ENCODE measurements at places on chromosomes 4 and X.
A peak's percentile ranks its signal among the peaks of the same experiment; 100 is the strongest.

GRCh38 chr4:69060651-69061308 is 35.5 kb upstream of the UGT2B7 start:
- DNase-seq: no peak

GRCh38 chrX:1354036-1355019 is 17.7 kb downstream of the IL3RA start:
- DNase-seq: no peak

GRCh38 chr4:155946486-155946885 is 7.2 kb downstream of the CTSO start:
- no peak for DNase-seq

DNA sequence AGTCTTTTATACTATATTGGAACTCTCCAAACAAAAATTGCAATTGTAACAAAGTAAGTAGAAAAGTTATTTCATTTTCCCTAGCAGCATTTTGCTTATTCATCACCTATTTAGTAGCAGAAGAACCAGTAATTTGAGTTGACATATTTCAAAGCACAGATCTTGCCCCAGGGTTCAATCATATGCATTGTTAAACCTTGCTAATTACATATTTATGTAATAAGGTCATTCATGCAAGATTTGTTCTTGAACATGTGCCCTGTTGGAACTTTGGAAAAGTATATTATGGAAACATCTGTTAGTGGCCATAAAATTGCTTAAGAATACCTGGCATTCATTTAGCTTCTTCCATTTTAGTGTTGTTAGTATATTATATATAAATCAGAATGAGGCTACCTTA is 191.7 kb downstream of the TLL1 start:
- DNase-seq: no peak

- no peak for DNase-seq
Observed at GRCh38 chrX:19805046-19805690, 82.2 kb downstream of the SH3KBP1 start.

- no peak for DNase-seq
Observed at GRCh38 chrX:85836868-85837267, 210.5 kb downstream of the CHM start.

- DNase-seq: no peak
Observed at GRCh38 chrX:68631336-68631735, 16.1 kb upstream of the STARD8 start.

DNA sequence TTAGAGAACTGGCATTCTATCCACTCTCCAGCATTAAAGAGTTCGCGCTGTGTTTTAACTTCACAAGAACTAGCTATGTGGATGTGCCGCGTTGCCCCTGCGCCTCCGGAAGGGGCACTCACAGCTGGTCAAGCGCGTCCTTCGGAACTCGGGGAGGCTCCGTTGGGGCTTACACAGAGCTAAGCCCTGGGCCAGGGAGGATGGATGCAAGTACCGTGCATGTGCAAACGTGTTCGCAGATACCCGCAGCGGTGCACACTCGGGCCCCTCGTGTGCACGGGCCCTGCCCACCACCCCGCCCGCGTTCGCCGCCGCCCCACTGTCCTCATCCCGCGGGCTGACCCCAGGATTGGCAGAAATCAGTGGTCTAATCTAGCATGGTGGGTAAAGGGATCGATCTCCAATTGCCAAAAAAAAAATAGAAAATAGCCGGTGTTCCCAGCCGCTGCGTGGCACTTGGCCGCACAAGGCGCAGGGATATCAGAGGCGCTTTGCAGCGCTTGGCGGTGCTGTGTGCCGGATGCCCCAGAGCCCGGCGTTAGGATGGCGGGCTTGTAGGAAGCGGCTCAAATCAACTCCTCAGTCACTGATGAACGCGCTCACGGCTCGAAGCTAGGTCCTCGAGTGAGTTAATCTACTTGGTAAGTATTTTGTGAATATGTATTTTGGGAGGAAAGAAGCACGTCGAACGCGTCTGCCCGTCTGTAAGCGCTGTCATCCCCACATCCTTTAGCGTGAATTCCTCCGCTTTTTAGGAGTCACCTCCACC is 989 bp upstream of the PCDH10 start:
- DNase-seq: peak; percentile 71

GRCh38 chrX:131729295-131729694 is 185.4 kb downstream of the OR13H1 start:
- no peak for DNase-seq

GRCh38 chrX:24113181-24113580 is 36.3 kb upstream of the ZFX start:
- DNase-seq: no peak

GRCh38 chr4:108247387-108248049 is 78.8 kb upstream of the LEF1 start:
- no peak for DNase-seq

DNA sequence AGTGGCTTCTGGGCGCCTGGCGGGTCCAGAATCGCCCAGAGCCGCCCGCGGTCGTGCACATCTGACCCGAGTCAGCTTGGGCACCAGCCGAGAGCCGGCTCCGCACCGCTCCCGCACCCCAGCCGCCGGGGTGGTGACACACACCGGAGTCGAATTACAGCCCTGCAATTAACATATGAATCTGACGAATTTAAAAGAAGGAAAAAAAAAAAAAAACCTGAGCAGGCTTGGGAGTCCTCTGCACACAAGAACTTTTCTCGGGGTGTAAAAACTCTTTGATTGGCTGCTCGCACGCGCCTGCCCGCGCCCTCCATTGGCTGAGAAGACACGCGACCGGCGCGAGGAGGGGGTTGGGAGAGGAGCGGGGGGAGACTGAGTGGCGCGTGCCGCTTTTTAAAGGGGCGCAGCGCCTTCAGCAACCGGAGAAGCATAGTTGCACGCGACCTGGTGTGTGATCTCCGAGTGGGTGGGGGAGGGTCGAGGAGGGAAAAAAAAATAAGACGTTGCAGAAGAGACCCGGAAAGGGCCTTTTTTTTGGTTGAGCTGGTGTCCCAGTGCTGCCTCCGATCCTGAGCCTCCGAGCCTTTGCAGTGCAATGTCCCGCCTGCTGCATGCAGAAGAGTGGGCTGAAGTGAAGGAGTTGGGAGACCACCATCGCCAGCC is at the start of gene ATOH1:
ATOH1 (plus strand) TSS at position 422 of the 663 bp plus-strand sequence; CDS start at position 596, 174 bp downstream.
- DNase-seq: peak; percentile 72

DNA sequence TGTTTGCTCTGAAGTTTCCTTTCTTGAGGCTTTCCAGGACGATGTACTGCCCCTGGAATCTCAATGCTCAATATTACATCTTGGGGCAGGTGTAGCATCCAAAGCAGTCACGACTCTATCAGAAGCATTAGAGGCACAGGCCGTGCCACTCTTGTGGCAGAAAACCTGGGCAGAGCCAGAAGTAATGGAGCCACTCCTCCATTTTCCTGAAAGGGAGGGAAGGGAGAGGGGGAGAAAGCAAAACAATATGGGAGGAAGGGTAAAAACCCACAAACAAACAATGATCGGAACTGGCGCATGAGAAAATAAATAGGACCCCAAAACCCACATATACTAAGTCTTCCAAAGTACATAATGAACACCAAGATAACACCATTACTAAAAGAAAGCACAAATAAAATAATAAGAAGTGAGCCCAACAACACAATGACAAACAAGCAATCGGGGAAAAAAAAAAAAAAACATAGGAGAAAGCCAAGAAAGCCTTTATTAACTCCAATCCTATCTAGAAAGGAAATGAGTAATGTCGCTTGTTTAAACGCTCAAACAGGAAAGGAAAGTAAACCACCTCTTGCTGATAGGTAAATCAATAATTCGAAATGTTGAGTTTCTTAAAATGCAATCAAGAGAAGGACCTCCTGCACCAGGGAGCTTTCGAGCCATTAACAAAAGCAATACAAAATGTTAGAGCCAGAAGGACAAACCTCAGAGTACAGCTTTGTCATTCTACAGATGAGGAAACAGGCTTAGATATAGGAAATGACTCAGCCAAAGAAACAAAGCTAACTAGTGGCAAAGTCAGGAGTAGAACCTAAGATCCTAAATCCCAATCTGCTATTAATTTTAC is 117.4 kb downstream of the ATRX start:
- DNase-seq: no peak

GRCh38 chr4:20176881-20177280 is 74.8 kb upstream of the SLIT2 start:
- DNase-seq: no peak

- DNase-seq: no peak
Observed at GRCh38 chr4:145819853-145820181, 118.8 kb downstream of the ZNF827 start.

DNA sequence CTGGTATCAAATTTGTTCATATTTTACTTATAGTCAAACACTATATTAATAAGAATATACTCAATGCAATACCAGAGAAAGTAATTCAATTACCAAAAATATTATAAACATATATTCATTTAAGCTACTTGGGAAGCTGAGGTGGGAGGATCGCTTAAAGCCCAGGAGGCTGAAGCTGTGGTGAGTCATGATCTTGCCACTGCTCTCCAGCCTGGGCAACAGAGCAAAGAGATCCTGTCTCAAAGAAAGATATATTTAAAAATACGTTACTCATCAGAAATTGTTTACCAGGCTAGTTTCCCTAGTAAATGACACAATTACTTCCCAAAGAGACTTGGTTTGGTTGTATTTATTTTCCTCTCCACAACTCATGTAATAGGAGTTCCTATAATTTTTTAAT is 433.6 kb downstream of the GASK1B start:
- no peak for DNase-seq

- DNase-seq: no peak
Observed at GRCh38 chrX:140725500-140725899, 15.9 kb downstream of the LINC00632 start.

DNA sequence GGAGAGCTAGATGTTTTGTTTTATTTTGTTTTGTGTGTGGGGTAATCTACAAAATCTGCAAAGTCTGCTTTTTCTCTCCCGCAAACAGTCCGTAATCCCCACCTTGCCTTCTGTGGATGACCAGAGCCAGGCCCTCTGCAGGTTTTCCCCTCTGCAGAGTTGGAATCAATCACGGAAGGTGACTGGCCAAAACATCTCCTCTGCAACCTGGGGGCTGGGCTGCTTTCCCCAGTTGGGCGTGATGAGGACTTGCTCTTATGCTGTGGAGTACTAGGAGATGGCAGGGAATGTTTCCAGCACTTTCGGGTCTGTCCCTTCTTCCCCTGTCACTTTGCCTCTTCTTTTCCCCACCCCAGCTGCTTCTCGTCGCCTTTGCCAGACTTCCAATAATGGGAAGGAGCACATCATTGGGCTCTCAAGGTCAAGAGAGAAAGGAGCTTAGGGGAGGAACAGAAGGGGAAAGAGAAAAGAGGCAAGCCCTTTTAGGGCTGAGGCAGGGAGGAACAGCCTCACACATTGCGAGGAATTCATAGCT is 1.1 kb downstream of the TMEM35A start:
- no peak for DNase-seq

DNA sequence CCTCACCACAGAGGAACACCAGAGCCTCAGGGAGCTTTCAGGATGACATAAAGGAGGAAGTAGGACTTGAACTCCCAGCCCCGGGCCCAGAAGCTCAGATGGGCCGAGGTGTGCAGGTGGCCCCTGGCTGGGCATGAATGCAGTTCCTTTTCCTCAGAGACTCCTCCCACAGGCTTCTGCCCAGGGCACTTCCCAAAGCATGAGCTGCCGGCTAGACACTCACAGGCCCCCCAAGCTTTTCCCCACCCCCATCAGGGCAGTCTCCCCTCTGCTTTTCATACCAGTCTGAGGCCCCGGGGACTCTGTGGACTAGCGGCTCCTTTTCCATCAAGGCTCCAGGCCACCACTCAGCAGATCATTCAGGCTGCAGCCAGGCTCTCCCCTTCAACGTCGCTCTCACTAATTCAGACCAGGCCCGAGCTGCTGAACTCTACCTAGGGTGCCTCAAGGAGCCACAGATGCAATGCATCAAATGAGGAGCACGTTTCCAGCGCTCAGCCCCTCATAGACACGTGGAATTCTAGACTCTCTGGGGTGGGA is 36.9 kb downstream of the HMX1 start:
- DNase-seq: peak; percentile 66

DNA sequence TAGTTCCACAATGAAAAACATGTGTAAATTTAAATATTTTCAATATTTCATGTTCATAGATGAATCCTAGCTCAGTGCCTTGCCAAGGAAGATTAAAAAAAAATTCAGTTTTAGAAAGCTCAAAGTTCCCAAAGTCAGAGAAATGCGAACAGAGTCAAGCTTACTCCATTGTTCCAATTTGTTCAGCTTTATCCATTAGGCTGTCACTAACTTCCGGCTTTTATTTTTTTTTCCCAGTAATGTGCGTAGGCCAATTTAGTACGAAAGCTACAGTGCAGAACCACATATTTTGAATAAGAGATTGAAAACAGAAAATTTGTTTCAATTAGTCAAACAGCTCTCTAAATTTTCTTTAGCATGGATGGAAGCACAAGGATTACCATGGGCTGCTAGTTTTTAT is 23.1 kb upstream of the KLHL2 start:
- DNase-seq: no peak

GRCh38 chrX:55489314-55490009 is at the start of gene USP51:
Gene USP51 (minus strand): TSS chrX:55489848. CDS start chrX:55488939, 909 bp downstream.
- no peak for DNase-seq

DNA sequence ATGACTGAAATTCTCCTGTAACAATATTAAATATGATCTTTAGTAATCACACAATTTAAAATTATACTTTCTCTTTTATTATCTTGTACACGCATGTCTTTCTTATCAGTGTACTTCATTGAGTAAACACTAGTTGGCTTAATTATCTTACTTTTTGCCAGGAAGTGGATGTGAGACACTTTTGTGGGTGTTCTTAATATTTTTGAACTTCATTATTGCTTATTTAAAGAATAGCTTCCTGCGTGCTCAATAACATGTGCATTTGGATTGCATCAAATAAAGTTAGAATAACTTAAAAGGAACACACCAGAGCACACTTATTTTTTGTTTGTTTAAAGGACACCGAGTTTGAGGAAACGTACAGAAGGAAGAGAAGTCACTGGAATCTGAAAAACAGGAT is 128.5 kb upstream of the VEGFC start:
- DNase-seq: no peak

- DNase-seq: no peak
Observed at GRCh38 chr4:42398871-42399331, 1.6 kb downstream of the SHISA3 start.

- DNase-seq: no peak
Observed at GRCh38 chrX:131901546-131901945, 121.6 kb upstream of the STK26 start.

DNA sequence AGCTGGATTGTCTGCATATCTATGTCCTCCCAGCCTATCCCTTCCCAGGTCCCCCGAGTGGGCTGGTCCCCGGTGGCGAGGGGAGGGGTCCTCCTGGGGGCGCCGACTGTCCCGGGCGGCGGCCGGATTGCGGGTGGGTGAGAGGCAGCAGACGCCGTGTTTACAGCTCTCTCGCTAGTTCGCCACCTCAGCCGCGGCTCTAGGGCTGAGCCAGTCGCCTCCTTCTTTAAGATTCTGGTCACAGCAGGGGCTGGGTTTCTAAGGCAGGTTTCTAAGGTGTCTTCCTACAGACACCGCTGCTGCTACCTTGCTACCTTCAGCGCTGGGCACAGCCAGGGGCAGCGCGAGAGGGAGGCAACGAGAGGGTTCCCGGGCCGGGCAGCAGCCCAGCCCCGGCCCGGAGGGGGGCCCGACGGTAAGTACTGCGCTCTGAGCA is 57.2 kb downstream of the FRMPD3 start:
- no peak for DNase-seq

GRCh38 chr4:37430718-37431416 is 186.3 kb downstream of the NWD2 start:
- DNase-seq: no peak

- no peak for DNase-seq
Observed at GRCh38 chrX:81286608-81287007, 84.7 kb downstream of the SH3BGRL start.

- no peak for DNase-seq
Observed at GRCh38 chrX:104135677-104136076, 21.1 kb downstream of the SLC25A53 start.
